DND-41 (cell line): ENCODE measurements at places on chromosomes 3 and 15.

DNA sequence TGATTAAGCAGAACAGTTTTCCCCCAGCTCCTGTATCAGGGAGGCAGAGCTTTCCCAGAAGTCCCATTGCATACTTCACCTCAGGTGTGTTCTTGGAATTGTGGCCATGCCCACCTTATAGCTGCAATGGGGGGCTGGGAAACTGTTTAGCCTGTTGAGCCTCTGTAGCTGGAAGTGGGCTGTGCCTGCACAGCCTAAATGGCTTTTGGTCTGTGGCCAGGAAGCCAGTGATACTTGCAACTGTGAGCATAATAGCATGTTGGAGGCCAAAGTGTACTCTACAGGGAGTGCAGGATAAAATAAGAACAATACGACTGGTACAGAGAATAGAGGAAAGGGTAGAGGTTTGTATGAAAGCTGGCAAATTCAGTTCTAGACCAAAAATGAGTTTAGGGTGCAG, 248.5 kb downstream of the PTPRG start:
- DNase-seq = no peak

- DNase-seq = no peak
These were observed 276.2 kb upstream of the CNTN6 start for GRCh38 chr3:816605-817004.

DNA sequence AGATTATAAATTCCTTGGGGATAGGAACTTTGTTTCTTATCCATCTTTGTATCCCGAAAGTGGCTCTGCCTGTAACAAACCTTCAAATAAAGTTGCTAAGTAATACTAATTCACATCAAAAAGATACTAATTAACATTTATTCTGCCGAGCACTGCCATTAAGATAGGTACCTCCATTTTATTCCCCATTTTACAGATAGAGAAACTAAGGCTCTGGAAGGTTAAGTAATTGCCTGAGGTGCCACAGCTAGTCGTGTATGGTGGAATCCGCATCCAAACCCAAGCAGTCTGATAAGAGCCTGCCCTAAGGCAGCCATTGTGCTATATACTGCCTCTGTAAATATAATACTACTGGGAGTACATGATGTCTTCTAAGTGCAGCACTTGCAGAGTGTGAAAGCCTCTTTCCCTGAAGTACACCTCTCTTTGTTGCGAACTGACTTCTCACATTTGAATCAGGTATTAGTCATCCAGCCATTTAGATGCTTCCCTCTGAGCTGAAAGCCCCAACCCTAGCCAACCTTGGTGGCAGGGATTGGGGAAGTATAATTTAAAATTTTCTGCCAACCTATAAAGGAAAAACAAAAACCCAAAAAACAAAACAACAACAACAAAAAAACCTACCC, 78.5 kb upstream of the CHD2 start:
- no peak for DNase-seq

DNA sequence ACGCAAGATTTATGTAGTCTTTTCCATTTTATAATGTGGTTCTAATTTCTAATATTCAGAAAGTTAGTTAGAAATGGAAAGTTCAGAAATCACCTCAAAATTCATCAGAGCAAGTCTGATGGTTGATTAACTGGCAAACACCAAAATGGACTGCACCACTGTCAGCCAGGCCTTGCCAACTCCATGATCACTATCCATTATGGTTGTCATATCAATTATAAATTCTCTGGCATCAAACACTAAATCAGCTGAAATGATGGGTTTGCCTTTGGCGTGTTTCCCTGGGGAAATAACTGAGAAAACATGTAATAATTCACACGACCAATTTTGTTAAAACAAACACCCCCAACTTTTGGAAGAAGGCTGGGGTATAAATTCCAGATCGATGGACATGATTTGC, 219.4 kb downstream of the CDIN1 start:
- no peak for DNase-seq

DNA sequence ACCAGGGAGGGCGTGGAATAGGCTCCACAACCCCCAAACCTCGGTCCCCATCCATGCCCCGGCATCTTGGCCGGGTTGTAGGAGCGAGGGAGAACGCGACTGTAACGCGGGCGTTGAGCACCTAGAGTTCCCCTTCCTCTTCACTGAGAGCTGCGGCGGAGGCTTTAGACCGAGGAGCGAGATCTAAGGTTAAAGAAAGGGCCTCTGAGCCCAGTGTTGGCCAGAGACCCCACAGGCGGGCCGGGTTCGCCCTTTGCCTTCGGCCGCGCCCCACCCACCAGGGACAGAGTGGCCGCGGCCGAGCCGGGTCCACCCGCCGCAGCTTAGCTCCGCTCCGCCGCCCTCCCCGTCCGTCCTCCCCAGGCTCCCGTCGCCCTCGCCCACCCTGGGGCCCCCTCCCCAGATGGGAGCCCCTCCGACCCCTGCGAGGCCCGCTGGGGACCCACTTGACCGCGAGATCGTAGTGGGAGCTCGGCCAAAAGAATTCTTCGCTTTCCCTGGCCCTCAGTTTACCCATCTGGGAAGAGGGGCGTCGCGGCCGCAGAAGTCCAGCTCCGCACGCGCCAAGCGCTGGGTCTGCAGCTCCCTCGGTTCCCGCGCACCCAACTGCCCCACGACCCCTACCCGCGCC, 425 bp downstream of the ANPEP start:
- no peak for DNase-seq

GRCh38 chr3:33212406-33212805, 6.2 kb downstream of the SUSD5 start:
- no peak for DNase-seq

- DNase-seq = no peak
These were observed 34.7 kb upstream of the BNIP2 start for GRCh38 chr15:59723687-59724346.

- no peak for DNase-seq
These were observed 7.4 kb downstream of the SLC38A3 start for GRCh38 chr3:50212502-50212901.

DNA sequence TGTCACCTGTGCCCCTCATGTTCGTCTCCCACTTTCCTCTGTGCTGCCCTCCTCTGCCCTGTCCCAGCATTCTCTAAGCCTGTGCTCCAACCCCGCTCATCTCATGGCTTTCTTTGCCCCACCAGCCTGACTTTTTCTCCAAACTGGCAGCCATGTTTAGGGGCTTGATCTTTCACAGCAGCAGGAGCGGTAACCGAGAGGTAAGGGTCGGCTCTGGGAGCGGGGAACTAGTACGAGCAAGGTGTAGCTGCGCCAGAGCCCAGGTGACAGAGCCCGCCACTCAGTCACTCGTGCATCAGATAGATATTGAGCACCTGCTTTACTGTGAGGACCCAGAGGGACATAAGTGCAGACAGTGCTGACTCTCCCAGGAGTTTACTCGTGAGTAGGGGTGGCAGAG, 13.4 kb downstream of the MAN2A2 start:
- no peak for DNase-seq

GRCh38 chr3:121545049-121545573, 677 bp downstream of the POLQ start:
- no peak for DNase-seq

DNA sequence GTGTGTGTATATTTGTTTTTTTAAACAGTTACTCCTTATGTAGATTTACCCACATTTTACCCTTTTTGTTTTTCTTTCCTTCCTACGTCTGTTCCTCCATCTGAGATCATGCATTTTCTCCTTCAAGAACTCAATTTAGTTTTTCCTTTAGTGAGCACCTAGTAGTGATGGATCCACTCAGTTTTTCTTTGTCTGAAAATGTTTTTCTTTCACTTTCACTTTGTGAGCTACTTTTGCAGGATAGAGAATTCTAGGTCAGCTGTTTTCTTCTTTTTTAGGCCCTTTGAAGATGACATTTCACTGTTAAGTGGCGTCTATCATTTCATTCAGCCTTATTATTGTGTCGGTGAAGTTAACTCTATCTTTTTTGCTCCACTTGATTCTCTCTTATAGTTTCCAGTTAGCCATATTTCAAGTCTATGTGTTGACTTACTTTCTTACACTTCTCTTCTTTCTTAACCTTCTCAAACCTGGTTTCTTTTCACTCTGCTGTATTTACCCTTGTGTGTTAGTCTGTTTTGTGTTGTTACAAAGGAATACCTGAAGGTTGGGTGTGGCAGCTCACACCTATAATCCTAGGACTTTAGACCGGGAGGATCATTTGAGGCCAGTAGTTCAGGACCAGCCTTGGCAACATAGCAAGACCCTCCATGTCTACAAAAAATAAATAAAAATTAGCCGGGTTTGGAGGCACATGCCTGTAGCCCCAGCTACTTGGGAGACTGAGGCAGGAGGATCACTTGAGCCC, 55.8 kb downstream of the PRKCI start:
- no peak for DNase-seq

DNA sequence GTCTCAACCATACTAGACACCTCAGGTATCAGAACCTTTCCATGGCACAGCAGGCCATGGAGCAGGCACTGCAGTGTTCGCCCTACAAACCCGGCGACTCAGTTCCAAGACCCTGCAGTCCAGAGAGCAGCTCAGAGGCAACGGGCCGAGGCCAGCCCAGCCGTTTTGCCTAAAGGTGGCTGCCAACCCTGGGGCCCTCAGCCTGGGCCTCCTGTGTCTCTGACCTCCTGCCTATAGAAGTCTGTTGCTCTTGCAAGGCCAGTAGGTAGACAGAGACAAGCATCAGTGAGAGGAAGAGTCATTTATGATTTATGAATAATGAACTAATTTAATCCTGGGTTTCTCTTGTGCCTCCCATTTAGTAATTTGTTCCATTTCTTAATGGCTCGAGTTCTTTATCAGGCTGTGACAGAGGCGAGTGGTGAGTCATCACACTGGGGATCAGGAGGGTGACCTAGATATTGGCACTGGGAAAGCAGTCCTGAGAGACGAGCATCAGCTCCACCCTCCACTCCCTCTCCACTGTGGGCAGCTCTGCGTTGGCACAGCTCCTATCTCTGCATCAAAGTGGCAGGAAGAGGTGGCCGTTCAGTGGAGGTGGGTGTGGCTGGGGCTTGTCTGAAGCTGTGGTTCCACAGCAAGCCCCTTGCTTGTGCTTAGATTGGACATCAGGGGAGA, 79.8 kb downstream of the ABHD5 start:
- DNase-seq = peak; percentile 18

GRCh38 chr3:60801307-60801706, 449.9 kb downstream of the FHIT start:
- DNase-seq = no peak

GRCh38 chr15:101029971-101030661, 111.0 kb downstream of the LRRK1 start:
- DNase-seq = no peak

DNA sequence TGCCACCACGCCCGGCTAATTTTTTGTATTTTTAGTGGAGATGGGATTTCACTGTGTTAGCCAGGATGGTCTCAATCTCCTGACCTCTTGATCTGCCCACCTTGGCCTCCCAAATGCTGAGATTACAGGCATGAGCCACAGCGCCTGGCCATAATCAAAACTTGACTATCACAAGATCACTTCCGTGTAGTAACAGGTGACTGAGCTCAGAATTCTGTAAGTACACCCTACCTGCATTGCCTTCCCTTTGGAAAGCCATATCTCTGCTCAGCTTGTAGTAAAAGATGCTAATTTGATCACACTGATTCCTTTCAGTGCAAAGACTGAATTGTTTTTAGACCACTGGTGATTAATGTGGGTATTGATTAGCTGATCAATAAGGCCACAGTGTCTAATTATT, 167.1 kb downstream of the SHOX2 start:
- DNase-seq = no peak
